ENCODE measurements at places on chromosomes 7 and 10.

DNA sequence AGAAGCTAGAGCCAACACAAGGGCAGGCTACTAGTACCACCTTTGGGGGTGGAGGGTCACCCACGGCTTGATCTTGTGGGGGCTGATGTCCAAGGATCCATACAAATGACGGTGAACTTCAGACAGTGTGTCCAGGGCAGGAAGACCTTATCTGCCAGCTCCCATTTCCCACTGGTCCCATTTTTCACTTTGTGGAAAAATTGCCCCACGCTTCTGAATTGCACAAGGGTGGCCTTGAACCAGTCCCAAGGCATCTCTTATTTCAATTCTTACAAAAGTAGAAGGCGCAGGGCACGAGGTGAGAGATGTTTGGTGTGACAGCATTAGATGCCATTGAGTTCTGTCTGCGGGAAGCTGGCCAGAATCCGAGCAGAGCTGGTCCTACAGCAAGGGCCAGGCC, 252.7 kb upstream of the CELF2 start:
- no peak for DNase-seq

DNA sequence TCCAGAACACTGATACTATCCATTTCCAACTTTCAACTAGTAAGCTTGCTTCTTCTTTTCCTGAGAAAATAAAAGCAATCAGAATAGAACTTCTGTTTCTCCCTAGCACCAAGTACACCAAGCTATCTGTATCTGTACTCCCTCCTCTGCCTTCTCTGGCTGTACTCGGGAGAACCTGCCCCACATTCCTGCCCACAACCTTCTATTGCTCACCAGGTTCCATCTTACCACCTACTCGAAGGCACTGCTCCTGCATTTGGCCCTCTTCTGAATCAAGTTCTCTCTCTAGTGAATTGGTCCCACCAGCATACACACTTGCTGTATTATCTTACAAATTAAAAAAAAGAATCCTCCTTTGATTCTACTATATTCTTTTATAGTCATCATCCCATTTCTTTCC, 169.6 kb upstream of the PTN start:
- DNase-seq = no peak

- no peak for DNase-seq
These were observed 249.0 kb upstream of the PLXNA4 start for GRCh38 chr7:132825222-132825621.

GRCh38 chr7:818031-818699, 14.1 kb upstream of the SUN1 start:
- peak; percentile 15 for DNase-seq

DNA sequence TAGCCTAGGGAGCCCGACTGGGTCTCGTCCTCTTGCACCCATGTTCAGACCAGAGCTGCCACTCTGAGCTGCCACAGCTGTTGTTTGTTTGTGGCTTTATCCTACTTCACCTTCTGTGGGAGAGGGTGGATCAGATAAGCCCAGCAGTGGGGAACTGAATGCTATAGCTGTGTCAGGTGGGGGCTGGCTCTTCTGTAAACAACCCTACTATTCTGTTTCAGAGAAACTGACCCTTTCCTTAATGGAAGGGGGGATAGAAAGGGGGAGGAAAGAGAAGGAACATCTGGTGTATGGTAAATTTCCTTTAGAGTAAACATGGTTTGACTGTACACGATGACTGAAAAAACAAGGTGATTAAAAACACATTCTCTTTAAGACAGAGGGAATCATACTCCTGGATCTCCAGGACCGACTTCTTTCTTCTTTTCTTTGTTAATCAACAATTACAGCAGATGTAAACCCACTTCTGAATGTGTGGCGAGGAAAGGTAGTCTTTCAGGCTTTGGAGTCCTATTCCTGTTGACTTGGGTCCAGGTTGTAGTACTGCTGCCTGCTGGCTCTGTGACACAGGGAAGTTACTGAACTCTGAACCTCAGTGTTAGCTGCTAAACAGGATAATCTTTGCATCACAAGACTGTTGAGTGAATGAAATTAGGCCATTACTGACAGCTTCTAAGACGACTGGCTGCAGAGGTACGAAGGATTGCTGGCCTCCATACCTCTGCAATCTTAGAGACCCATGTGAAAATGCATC, 6.0 kb downstream of the PRXL2A start:
- DNase-seq = no peak

- DNase-seq = no peak
These were observed 5.8 kb downstream of the TBRG4 start for GRCh38 chr7:45105588-45106188.

DNA sequence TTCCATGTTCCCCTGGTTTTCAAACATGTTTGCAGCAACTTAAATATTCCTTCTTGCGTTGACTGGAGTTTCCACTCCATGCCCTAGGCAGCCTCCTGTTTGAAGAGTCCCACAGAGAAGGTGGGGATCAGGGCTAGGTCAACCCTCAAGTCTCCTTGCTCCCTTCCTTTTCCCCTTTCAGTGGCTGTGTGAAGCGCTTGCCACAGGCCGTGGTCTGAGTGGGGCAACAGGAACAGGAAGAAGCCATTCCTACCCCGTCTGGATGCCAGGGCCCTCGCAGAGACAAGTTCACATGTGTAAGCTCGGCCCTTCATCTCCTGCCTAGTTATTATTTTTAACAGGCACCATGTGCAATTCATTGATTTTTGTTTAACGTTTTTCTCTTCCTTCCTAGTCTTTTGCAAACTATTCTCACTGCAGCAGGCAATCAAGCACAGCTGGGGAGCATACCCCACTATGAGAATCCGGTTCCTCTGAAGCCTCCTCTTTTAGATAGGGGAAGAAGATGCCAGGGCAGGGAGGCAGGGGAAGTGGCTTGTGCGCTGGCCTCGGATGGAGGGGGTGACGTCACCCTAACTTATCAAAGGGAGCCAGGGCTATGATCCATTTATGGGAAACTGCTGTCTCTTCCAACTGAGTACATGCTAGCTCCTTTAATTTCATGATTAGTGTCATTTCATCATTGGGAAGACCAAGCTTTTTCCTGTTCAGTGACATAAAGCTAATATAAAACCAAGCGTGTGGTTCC, 64.2 kb downstream of the PRLHR start:
- no peak for DNase-seq

- no peak for DNase-seq
These were observed 60.3 kb upstream of the NFKB2 start for GRCh38 chr10:102335184-102335583.

- DNase-seq = no peak
These were observed 202.4 kb upstream of the HABP2 start for GRCh38 chr10:113350311-113351040.

DNA sequence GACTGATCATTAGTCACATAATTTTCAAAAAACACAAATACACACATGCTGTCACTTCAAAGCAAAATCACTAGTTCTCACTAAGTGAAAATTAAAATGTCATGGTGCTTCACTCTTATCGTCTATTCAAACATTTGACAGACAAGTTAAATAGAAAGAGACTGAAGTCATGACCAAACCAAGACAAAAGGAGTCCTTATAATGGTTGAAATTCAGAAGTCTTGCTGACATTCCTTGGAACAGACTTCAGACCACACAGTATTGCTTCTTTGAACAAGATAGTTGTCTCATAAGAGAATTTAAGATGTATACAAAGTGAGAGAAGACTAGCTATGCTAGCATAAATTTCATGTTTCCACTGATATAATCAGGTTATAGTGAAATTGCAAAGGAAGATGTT, 119.5 kb downstream of the SEMA3D start:
- no peak for DNase-seq

DNA sequence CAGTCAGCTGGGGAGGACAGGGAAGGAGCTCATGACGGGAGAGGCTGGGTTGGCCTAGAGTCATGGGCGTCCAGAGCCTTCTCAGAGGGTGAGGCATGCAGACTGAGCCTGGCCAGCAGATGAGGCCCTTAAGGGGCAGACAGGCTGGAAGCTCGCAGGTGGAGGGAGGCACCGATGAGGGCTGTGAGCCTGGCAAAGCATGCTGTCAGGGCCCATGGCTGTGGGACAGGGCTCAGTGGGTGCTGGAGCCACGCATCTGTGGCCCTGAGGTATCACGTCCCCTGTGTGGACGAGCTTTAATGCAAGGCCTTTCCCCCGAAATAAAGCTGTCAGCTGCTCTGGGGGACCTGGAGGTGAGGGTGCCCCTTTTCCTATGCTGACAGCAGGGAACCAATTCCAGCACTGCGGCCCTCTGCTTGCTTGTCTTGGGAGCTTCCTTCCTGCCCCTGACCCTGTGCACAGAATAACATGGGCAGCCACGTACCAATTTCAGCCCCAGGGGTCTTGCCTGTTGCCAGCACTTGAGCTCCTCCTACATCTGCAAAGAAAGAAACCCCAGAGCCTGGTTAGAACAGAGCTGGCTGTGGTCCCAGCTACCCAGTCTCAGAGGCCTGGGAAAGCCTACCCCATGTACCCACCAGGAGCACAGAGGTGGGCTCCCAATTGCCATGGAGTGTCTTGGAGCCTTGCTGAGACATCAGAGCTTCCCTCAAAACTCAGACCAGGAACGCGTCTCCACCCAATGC, 20.6 kb downstream of the TMEM273 start:
- DNase-seq = no peak

DNA sequence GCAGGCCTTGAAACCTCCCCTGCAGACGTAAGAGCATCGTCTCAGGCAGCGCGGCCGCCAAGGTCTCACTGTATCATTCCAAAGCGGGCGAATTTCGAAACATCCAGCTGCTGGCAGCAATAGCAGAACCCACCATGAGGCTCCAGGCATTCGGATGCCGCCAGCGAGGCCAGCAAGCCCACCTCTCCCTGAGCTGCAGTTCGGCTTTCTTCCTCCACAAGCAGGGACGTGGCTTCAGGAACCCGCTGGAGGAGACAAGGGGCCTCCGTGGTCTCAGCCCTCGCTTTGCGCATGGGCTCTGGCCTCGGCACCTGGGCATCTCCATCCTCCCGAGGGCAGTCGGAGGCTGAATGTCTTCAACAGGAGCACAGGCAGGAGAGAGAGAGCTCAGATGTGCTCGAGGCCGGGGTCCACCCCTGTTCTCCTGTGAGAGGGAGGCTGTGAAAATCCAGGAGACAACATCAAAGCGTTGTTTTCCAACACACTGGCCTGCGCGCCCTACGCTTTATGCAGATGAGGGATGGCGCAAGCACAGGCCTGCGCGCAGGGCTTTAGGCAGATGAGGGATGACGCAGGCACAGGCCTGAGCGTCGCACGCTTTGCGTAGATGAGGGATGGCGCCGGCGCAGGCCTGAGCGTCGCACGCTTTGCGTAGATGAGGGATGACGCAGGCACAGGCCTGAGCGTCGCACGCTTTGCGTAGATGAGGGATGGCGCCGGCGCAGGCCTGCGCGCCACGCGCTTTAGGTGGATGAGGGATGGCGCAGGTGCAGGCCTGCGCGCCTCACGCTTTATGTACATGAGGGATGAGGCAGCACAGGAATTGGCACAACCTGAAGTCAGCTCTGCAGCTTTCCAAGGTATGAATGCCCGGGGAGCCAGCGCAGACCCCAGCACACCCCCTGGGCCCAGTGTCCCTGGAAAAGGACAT, 103.2 kb downstream of the WDR37 start:
- peak; percentile 77 for DNase-seq

DNA sequence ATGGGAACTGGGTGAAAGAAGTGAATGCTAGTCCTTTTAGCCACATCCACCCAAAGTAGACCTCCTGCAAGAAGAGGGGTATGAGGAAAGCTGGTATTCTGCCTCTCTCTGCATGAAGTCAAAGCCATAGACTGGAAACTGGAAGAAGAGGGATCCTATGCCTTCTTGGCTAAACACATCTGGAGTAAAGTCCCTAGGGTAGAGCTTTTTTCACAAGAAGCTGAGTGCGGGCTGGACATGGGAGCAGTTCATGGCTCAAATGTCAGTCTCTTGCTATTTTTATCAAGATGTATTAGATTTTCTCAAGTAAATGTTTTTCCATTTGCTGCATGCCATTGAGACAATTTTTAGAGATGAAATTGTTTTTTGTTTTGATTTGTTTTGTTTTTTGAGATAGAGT, 206.5 kb upstream of the TMEM72 start:
- DNase-seq = no peak

DNA sequence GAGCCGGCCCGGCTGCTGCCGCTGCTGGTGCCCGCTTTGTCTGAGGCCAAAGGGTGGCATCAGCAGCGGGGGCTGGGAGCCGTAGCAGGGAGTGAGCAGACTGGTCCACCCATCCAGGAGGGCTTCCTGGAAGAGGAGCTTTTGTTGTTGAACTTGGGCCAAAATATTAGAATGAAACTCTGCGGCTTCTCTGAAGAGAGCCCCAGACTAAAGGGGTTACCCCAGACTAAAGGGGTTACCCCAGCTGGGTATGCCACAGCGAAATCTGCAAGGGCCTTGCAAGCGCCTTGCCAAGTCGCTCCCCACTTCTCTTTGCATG, 154.7 kb upstream of the ZMIZ1 start:
- DNase-seq = no peak

DNA sequence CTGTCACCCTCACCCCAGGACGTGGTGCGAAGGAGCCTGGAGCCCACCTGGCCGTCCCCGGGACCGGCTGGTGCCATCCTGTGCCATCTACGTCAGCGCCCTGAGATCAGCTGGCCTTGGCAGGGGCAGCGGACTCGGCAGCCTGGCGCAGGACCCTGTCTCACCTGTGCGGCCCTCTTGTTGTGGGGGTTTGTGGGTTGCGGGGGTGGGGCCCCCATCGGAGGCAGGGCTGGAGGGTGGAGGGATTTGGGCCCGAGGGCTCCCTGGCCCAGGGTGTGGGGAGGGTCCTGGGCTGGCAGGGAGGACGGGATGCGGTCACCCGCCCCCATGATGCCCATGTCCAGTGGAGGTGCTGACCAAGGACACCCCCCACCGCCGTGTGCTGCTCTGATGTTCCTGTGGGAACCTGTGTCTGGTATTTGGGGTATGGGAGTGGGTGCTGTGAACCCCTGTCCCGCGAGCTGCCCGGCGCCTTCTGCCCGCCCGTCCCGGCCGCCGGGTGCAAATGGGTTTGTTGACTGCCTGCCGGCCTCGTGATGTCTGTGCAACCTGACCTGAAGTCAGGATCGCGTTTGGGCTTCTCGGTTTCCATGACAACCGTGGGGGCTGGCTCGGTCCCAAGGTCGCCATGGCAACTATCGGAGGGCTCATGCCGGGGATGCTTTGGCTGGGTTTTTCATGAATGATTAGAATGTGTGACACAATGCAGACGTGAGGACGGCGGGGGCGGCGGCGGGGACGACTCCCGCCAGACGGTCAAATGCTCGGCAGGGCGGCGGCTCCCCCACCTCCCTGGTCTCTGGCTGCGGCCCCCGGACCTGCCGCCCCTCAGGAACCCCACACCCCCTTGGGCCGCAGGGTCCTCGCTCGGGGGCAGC, 7.3 kb downstream of the MAFK start:
- DNase-seq = peak; percentile 99

Measured in posterior vena cava (tissue), 2 donors.